ENCODE measurements at places on chromosomes 4 and X.

- no peak for DNase-seq
Measured at GRCh38 chrX:15350329-15350996, 15.1 kb upstream of the PIGA start.

- DNase-seq = no peak
Measured at GRCh38 chrX:103774070-103774642, 2.5 kb upstream of the PLP1 start.

DNA sequence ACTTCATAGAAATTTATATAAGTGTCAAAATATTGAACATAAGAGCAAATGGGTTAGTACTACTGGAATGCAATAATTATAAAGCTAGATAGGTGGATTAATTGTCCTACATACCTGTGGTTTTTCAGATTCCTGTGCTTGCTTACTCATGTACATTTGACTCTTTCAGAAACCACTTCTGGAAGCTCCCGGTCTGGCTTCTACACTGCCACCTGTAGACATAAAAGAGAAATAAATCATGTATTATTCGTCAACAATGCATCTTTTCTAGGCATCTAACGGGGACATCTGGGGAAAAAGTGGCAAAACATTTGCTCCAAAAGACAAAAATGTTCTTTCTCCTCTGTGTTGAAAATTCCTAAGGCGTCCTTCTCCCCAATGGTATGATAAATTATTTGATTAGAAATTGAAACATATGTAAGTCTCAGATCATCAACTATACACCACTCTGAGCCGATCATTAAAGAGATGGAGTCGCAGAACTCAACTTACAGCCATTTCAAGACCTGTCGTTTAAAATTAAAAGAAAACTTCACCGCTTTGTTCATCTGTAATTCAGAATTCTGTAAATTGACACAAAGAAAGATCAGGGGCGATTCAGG is 648.7 kb upstream of the DIPK2B start:
- DNase-seq = no peak

DNA sequence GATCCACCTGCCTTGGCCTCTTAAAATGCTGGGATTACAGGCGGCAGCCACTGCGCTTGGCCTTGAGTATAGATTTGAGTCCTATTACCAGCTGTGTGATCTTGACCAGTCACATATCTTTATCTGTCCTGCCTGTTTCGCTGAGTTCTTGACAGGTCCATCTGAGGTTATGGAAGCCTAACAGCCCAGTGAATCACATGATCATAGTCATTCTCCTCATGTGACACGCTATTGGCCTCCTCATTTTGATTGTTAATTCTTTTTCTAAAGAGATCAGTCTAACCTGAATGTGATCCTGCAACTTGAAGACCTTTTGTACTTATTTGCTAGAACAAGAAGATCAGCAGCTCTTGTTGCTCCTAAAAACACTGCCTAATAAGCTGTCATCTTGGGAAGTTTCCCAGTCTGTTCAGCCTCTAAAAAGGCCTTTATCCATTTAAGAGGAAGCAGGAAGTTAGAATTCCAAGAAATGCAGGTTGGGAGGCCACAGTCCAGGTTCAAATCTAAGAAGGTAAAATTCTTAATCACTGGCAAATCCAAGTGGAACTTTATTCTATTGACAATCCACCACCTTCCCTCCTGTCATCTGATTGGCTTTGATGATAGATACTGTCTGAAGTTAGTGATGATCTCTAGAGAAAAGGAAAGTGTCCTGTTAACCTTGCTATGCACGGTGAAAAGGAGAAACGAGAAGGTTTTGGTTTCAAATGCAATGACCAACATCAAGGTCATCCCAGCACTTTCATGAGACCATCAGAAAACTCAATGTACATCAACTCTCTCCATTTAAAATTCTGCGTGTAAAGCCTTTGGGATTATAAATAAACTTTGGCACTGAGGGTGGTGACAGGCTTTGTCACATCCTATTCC is 86.9 kb downstream of the CHRNA9 start:
- no peak for DNase-seq

- no peak for DNase-seq
Measured at GRCh38 chrX:130716346-130716745, 186.7 kb downstream of the ENOX2 start.

DNA sequence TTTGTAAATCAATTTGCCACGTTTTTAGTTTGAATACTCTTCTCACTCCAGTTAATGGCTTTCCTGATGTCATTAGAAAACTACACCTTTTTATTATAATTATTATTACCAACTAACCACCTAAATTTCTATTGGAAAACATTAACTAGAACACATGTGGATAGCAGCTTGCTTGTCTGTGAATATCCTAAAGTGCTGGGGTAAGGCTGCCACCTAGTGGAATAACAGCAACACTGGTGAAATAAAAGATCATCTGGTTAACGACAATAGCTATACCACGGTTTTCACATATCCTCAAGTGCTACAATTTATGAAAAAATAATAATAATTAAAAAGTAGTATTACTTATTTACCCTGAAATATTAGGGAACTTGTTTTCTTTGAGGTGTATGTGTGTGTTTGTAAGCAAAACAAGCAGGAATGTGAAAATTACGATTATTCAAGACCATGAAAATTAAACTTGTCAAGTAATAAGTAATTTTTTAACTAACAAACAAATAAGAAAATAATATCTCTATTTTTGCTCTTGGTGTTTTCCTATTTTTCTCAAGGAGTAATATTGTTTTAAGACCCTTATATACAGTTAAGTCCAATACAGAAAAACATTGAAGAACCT is 130.1 kb upstream of the TECRL start:
- no peak for DNase-seq

GRCh38 chr4:147398556-147398955 is 82.3 kb upstream of the EDNRA start:
- no peak for DNase-seq

GRCh38 chrX:98432413-98432812 is 1548.7 kb downstream of the RPA4 start:
- DNase-seq = no peak

- DNase-seq = no peak
Measured at GRCh38 chrX:39161611-39162255, 360.5 kb downstream of the MID1IP1 start.

GRCh38 chr4:138775890-138776289 is 239.7 kb upstream of the NOCT start:
- no peak for DNase-seq

DNA sequence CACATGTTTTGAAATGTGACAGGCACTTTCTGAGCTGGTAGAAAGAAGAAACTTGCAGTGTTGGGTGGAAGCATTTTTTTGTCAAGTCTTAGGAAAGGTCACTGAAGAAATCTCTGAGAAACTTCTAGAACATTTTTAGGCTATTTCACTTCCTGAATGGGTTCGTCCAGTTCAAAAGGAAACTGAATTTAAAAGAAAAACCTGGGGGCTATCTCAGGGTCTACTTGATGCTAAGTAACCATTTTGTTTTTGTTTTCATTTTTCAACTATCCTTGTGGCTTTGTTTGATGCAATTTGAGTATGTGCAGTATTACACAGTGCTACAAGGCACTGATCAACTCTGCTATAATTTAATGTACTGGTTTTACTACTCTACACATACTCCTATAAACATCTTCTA is 34.0 kb upstream of the AMOT start:
- DNase-seq = no peak

DNA sequence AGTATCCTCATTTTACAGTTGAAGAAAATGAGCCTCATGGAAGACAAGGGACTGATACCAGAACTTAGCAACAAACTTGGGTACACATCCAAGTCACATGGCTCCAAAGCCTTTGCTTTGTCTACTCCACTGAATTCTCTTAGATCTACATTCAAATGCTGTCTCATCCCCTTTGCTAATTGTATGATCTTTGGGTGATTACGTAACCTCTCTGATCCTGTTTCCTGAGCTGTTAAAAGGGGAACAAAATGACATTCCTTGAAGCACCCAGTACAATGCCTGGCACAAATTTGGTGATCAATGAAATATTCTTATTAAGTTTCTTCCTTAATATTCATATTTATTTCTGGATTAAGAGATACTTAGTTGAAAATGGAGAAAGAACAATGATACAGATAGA is 5.9 kb upstream of the HPGD start:
- no peak for DNase-seq

DNA sequence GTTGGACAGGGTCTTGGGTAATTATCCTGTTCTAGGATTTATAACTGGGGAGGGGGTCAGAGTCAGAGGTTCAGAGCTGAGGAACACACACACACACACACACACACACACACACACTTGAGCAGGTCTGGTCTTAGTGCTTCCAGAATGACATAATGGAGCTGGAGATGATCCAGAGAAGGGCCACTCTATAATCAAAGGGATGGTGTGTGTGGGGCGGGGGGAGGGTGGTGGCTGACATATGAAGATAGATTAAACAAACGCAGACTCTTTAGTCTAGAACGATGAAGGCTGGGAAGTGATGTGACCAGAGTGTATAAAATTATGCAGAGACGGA is 434 bp upstream of the TMEM255A start:
- no peak for DNase-seq

DNA sequence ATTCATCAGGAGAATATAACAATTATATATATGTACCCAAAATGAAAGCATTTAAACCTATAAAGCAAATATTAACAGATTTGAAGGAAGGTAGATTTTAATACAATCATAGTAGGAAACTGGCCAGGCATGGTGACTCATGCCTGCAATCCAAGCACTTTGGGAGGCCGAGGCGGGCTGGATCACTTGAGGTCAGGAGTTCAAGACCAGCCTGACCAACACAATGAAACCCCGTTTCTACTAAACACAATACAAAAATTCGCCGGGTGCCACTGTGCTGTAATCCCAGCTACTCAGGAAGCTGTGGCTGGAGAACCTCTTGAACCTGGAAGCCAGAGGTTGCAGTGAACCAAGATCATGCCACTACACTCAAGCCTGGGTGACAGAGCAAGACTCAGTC is 118.3 kb downstream of the KCNIP4 start:
- DNase-seq = no peak

- DNase-seq = no peak
Measured at GRCh38 chr4:125268068-125268755, 46.5 kb upstream of the FAT4 start.

- DNase-seq = no peak
Measured at GRCh38 chr4:165926307-165926706, 53.3 kb downstream of the TLL1 start.

DNA sequence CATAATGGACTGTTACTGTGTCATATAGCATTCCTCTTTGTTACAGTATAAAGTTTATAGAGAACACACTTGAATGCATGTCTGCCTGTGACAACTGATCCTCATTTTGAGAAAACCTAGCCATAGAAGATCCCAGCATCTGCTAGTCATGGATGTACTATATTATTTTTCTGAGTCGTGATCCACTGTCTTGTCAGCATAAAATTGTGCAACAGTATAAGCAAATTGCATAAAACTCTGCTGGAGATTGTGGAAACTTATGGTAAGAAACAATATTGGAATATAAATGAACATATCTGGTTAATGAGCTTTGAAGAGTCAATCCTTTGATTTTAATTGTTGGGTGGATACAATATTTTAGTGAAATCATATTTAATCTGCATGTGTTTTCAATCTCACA is 3.6 kb downstream of the NEIL3 start:
- no peak for DNase-seq

DNA sequence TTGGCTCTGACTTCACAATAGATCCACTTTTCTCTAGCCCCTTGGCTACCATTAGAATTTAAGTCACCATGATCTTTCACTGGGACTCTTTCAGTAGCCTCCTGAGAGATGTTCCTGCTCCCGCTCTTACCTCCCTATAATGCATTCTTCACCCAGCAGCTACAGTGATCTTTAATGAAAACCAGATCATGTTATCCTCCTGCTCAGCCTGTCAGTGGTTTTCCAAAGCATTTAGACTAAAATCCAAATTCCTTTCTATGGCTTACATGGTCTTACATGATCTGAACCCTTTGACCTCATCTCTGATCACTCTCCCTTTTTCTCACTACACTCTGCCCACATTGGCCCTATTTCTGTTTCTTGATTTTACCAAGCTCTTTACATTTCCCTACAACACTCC is 18.3 kb upstream of the RPS6KA3 start:
- no peak for DNase-seq

DNA sequence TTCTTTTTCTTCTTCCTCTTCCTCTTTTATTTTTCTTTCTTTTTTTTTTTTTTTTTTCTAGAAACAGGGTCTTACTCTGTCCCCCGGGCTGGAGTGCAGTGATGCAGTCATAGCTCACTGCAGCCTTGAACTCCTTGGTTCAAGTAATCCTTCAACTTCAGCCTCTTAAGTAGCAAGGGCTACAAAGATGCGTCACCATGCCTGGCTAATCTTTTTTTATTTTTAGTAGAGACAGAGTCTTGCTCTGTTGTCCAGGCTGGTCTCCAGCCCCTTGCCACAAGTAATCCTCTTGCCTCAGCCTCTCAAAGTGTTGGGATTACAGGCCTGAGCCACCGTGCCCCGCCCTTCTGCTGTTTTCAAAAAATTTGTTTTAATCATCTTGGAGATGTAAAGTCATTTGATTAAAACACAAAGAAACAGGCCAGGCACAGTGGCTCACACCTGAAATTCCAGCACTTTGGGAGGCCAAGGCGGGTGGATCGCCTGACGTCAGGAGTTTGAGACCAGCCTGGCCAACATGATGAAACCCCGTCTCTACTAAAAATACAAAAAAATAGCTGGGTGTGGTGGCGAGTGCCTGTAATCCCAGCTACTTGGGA is 28.1 kb downstream of the SYNPO2 start:
- no peak for DNase-seq

DNA sequence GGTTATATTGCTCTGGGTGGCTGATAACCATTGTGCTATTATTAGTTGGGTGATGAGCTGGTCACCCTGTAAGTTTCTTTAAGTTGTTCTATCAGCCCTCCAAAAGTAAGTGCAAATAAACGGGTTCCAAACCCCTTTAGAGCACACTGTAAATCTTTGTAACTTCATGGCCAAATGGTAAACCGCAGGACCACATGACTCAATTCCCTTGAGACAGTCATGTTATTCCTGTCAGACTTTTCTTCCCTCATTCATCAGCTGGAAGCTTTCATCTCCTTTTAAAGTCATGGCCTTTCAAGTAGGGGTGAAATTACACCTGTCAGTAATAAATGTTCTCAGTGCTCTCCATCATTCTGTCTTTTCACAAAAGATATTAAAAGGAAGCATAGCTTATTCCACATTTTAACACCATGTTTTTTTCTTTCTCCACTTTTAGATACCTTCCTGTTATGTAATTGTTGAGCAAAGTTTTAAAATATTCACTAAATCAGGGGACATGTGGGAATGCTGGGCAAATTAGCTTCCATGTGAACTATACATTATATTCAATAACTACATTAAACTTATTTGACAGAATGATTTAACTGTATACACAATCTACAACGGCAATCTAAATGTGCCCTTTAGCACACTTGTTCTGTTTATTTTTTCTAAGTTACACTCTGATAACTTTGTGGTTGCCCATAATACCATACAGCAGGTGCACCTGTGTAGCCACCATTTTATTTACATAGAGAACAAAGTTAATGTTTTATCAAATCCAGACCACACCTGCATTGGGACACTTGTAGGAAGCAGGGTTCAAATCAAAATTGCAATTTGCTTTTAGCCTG is 275.5 kb downstream of the CFAP299 start:
- DNase-seq = no peak

- no peak for DNase-seq
Measured at GRCh38 chrX:20718592-20719380, 452.1 kb upstream of the RPS6KA3 start.

Data from stimulated activated CD8-positive, alpha-beta memory T cell treated with anti-CD3 and anti-CD28 coated beads, Interleukin-7, amount 100 ng/mL, for 24 hours (primary cell).